ENCODE measurements at places on chromosomes 4 and X.

- no peak for DNase-seq
Measured at GRCh38 chr4:144701683-144702233, 55.8 kb downstream of the HHIP start.

DNA sequence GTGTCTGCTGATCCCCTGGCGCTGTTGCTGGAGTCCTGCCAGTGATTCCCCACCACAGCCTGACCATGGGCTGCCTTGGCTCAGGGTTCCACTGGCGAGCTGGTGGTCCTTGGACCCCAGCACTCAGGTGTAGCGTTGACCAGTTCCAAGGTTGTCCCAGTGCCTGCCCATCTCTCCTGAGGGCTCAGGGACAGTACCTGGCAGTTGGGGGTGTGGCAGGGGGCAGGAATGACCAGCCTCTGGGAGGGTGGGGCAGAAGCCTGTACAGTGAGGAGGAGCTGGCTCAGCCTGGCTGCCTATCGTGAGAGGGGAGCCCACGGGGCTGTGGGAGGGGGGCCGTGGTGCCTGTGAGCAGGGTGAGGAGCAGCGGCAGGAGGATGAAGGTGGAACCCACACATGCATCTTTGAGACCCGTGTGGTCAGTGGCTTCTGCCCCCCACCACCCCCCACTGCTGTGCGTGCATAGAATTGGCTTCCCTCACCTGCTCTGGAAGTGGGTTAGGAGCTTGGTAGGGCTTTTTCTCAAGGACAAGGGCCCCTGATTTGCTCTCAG lies 12.6 kb upstream of the MSANTD1 start:
- no peak for DNase-seq

- no peak for DNase-seq
Measured at GRCh38 chrX:77668391-77669237, 117.4 kb downstream of the ATRX start.

DNA sequence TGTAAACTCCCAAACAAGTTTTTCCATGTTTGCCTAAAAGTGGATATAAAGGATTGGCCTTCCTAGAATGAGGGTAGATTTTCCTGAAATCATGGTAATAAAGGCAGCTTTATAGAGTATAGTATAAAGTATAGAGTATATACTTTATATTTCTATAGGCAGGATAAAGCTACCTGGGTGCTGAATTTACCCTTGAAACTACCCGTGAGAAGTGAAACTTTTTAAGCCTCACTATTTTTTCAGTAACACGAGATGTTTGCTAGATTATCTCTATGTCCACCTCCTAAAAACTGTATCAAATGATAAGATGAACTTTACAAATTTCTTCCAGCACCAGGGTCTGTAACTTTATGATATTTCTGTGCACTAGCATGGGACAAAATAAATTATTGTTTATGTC lies 340.0 kb upstream of the GALNTL6 start:
- no peak for DNase-seq

DNA sequence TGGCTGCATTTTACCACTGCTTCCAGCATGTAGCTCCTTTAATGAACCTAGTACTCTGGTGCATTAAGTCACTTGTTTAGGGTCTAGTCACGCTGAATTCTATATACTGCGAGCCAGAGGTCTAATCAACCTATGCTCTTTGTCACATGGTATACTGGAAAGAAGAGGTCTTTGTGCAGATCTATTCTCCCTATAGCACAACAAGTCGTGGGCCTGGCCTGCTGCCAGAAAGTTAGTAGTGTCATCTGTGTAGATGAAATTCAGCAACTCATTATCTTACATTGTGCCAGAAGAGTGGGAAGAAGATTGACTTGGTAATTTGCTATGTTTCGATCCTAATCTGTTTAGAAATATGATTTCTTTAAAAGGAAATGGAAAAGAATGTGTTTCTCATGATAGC lies 80.8 kb downstream of the AWAT2 start:
- no peak for DNase-seq

GRCh38 chrX:24253469-24253868 lies 60.4 kb downstream of the SUPT20HL2 start:
- no peak for DNase-seq

- no peak for DNase-seq
Measured at GRCh38 chrX:148865277-148866210, 365.1 kb downstream of the AFF2 start.

DNA sequence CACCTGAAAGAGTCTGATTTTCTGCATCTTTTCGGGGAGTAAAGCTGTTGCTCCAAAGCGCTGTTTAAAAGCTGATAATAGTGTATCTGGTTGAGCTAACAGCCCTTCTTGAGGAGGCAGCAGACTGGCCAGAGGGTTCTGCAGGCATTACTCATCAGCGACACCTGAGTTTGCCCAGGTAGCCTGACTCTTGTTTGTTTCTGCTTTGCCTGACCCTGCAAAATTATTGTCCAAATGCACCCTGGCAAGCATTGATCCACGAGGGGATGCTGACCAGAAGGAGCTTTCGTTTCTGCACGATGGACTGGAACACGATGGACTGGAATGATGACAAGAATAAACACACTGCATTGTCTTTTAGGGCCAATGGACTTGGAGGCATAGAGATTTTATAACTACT lies 6.2 kb downstream of the CD99 start:
- DNase-seq: no peak

DNA sequence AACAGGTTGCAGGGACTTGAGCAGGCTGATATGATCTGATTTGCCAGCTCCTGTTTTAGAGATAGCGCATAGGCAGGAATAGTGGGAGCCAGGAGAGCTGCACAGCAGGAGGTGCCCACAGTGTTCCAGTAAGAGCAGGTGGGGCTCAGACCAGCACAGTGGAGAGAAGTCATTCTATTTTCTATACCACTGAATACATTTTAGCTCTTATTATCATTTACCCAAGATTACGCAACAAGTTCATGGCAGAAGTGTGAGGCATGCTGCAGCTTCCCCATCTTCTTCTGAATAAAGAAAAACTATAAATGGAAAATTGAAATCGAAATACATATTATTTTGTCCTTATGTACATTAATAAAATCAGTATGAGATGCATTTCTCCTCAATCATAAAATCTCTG lies 114.7 kb upstream of the EDNRA start:
- DNase-seq: no peak

GRCh38 chr4:173461170-173461569 lies 62.3 kb upstream of the SCRG1 start:
- DNase-seq: no peak

GRCh38 chr4:68070302-68070701 lies 59.4 kb downstream of the TMPRSS11F start:
- DNase-seq: no peak

GRCh38 chr4:6497796-6498195 lies 25.4 kb upstream of the PPP2R2C start:
- DNase-seq: no peak

DNA sequence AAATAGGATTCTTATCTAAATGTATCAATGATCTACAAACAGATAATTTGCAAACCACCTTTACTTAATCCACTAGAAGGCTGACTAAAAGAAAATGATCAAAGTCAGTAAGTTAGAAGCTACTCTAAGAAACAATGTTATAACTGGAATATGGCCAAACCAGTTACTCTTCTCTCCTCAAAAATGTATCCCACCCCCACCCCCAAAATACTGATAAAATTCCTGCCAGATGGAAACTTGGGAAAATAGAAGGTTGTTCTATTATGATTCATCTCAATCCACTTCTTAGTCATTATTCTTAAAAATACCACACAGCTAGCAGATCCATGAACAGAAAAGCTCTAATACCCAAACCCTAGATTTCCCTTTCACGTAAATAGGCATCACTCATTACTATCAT lies 206.4 kb downstream of the KLHL13 start:
- DNase-seq: no peak

DNA sequence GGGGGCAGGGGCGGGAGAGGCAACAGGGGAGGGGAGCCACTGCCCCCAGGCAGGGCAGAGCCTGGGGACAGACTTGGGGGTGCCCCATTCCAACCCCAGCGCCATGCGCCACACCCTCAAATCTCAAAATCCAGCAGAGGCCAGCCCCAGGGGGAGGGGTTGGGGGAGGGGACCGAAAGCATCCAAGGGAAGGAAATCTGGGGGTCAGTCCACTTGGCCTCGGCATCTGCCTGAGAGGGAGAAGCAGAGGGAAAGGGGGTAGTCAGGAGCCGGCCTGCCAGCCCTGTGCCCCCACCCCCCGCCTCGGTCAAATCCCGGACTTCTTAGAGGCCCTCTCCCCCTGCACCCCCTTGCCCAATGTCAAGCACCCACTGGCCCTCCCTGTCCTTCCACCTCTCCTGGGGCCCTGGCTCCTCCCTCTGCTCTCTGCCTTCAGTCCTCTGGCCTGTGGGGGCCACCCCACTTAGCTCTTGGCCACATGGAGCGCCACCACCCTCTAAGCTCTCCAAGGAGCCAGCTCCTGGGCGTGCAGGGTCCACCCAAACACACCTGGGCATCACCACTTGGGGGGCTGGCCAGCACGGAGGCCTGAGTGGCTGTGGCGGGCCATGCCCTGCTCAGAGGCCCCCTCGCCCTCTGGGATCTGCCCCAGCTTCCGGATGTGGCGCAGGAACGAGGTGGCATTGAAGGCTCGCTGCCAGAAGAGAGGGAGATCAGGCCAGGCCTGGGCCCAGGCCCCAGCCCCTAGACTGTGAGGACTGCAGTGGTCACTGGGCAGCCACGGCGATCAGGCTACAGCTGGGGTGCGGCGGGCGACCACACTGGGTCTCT lies 3.5 kb downstream of the PNCK start:
- no peak for DNase-seq

- no peak for DNase-seq
Measured at GRCh38 chr4:74446896-74447295, 2.0 kb downstream of the AREG start.

GRCh38 chr4:107027379-107027778 lies 8.7 kb downstream of the DKK2 start:
- no peak for DNase-seq

- DNase-seq: peak; percentile 48
Measured at GRCh38 chrX:56733459-56734046, 4.5 kb downstream of the NBDY start.

DNA sequence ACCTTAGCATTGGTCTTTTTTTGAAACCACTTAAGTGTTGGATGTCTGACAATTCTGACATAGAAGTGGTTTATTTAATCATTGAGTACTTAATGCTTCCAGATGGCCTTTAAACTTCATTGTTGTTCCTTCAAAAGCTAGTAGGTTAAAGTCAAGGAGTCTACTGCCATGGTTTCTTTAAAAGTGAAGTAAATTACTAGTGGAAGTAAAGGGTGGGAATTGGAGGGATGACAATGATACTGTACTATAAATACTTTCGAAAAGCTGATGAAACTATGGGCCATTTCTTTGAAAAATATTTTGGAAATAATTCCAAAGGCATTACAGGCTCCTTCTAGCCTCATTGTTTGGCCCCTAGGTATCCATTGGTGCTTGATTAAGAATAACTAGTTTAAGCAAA lies 51.9 kb downstream of the ATP10D start:
- DNase-seq: no peak

DNA sequence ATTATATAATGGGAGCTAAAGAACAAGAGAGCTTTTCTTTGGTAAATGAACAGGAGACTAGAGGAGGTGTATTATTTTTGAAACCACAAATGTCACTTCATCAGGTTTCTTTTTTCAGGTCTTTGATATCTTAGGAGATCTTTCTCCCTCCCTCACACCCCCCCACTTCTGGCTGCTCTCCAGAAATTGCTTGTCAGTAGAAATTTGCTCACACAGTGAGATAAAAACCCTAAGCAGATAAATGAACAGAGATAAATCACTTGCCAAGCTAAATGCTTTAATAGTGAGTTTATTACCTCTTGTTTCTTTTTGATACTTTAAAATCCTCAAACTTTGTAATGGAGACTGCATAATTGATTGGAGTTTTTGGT lies 421.2 kb upstream of the TENM3 start:
- peak; percentile 55 for DNase-seq

DNA sequence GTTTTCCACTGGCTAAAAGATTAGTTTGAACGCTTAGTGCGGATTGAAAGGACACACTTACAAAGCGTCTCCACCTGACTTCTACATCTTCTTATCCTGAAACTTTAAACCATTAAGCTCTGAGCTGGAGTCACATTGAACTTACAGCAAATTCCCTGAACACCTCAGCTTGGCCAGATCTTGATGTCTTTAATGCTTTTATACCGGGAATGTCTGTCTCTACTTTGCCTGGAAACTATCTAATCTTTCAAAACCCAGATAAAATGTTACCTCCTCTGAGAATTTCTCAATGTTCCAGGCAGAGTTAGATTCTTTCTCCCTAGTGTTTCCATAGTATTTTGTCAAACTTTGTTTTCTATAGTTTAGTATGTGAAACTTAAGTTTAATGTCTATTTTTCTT lies 179.9 kb downstream of the DTHD1 start:
- DNase-seq: no peak

GRCh38 chr4:61201961-61202637 lies 2.0 kb downstream of the ADGRL3 start:
- DNase-seq: peak; percentile 58

GRCh38 chrX:112148397-112148796 lies 65.8 kb upstream of the TRPC5 start:
- no peak for DNase-seq

DNA sequence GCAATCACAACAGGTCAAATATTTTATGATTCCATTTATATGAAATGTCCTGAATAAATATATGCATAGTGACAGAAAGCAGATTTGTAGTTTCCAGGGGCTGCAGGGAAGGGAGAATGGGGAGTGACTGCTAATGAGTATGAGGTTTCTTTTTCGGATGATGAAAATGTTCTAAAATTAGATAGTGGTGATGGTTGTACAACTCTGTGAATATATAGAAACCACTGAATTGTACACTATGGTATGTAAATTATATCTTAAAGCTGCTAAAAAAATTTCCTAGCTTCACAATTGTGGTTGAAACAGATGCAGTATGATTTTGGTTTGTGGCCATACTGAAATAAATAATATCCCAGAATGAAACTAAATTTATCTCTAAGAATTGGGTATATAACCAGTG lies 12.9 kb upstream of the IL2 start:
- no peak for DNase-seq

- no peak for DNase-seq
Measured at GRCh38 chrX:861921-862320, 231.3 kb downstream of the SHOX start.

DNA sequence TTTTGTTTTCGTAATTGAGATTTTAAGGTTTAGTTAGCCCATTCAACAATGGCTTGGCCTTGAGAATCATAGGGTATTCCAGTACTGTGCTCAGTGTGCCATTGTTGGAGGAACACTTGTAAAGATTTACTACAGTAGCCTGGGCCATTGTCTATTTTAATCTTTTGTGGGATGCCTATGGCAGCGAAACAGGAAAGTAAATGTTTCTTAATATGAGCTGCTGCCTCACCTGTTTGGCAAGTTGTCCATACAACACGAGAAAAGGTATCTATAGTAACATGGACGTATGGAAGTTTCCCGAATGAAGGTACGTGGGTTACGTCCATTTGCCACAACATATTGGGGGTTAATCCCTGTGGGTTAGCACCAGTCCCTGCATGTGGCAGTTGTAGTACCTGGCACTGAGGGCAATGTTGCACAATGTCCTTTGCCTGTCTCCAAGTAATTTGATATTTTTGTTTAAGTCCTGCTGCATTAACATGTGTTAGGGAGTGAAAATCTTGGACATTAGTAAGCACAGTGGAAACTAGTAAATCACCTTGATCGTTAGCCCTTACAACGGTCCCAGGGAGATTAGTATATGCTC lies 38.6 kb upstream of the AADAT start:
- no peak for DNase-seq

GRCh38 chr4:4306920-4307319 lies 16.9 kb downstream of the ZBTB49 start:
- no peak for DNase-seq

All from COR-L47 (cell line).